H7 (cell line): ENCODE measurements at places on chromosomes 7 and 10.

DNA sequence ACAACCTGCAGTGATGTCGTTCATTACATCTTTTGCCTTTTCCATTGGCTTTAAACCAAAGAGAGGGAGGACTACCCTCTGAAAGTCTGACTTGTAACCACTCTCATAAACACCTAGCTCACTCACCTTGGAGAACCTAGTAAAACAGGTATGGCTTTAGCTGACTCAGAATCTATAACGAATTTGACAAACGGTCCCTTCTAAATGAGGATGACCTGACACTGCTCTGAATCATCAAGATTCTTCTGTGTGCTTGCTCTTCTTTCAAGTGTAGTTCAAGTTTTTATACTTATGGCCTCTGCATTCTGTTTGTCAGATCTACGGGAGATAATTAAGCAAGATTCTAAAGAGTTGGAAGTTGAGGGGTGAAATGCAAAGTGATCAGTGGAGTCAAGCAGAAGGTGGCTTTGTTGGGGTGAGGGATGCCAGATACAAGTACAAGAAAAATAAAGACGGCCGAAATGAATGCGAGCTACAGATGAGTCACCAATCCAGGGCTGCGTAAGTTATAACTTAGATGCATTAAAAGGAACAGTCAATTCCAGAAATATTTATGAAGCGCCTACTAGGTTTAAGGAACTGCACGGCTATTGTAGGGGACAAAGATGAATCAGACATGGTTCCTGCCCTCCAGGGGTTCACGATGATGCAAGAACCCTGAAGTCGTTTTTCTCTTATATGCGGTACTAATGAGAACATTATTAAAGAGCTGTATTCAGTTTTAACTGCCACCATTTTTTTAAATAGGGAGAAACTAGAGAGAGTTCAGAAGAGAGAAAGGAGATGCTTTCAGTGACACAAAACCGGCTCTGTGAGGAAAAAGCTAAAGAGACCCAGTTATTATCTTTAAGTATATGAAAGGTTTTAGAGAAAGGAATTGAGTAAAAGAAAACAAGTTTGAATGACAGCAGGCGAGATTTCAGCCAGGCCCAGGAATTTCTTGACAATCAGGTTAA is 6.5 kb downstream of the HIPK2 start:
- no peak for DNase-seq

- no peak for DNase-seq
These were observed 49.2 kb upstream of the FAM133B start for GRCh38 chr7:92639213-92639896.

GRCh38 chr10:72094574-72094973 is 6.2 kb upstream of the SPOCK2 start:
- DNase-seq = no peak

DNA sequence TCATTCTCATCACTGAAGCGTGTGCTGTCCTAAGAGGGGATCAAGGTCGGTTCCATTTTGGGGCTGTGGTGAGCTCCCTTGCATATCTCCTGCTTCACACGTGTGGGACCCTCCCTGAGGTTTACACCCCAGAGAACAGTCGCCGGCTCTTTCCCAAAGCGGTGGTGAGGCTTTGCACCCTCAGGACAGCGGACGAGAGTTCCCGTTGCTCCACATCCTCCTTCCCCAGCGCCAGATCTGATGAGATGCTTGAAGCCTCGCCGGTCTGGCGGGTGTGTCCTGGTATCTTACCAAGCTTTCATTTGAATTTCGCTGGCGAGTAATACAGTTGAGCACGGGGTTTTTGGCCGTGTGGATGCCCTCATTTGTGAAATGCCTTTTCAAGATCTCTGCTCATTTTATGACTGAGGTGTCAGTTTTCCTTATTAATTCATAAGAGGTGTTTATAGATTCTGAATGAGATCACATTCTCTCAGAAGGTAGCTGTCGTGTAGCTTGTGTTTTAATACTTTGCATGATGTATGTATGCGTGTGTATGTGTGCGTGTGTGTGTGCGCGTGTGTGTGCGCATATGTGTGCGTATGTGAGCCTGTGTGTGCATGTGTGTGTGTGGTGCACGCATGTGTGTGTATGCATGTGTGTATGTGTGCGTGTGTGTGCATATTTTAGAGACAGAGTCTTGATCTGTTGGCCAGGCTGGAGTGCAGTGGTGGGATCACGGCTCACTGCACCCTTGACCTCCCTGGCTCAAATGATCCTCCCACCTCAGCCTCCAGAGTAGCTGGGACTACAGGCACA is 30.7 kb downstream of the ELFN1 start:
- peak; percentile 18 for DNase-seq

GRCh38 chr7:101129603-101130117 is 2.8 kb downstream of the SERPINE1 start:
- DNase-seq = no peak

GRCh38 chr10:125599194-125599593 is 83.8 kb downstream of the TEX36 start:
- no peak for DNase-seq

GRCh38 chr10:97406064-97406463 is 4.9 kb upstream of the RRP12 start:
- DNase-seq = no peak

GRCh38 chr7:22251281-22251680 is 105.7 kb downstream of the RAPGEF5 start:
- DNase-seq = no peak

DNA sequence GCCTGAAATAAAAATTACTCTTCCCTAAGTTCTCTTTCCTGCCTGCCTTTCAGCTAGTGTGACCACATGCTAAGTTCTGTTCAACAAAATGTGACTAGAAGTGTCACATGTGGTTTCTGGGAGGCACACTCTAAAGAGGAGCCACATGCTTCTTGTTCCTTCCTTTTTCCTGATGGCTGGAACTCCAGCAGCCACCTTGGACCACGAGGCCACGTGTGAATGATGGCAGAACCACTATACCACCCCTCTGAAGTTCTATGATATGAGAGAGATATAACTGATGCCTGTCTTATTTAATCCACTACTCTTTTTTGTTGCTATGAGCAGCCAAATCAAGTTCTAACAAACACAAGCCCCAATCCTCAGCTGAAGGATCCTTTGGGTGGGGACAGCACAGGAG is 8.1 kb downstream of the PODXL start:
- DNase-seq = no peak
